ENCODE measurements at places on chromosomes 1 and 21. TPM values are rescaled to one million over a fixed set of nuclear protein-coding genes. Genes with fewer than 3 reads are reported as not detected.

CHIA gene
- total RNA-seq: not detected

EPHA2 gene
- 7.8 TPM for total RNA-seq

CHIT1 gene
- total RNA-seq: 0.14 TPM

GADD45A gene
- 32.4 TPM for total RNA-seq

RIPPLY3 gene
- not detected for total RNA-seq

CATSPERE gene
- 1.5 TPM for total RNA-seq

TEX38 gene
- total RNA-seq: not detected

S100A7A gene
- not detected for total RNA-seq

CRNN gene
- not detected for total RNA-seq

TBX19 gene
- 1.8 TPM for total RNA-seq

C1orf56 gene
- 3.3 TPM for total RNA-seq

SPSB1 gene
- total RNA-seq: 48.0 TPM

LY9 gene
- total RNA-seq: 0.32 TPM

LRRC52 gene
- not detected for total RNA-seq

PLEKHG5 gene
- 13.0 TPM for total RNA-seq

All from posterior vena cava (tissue), 2 donors.